H54 (cell line): ENCODE measurements at places on chromosomes 6 and 20.
A peak's percentile ranks its signal among the peaks of the same experiment; 100 is the strongest.

GRCh38 chr6:25303254-25303653, 24.1 kb downstream of the CARMIL1 start:
- no peak for DNase-seq

- DNase-seq = no peak
Measured at GRCh38 chr6:85066266-85066665, 301.9 kb upstream of the TBX18 start.

DNA sequence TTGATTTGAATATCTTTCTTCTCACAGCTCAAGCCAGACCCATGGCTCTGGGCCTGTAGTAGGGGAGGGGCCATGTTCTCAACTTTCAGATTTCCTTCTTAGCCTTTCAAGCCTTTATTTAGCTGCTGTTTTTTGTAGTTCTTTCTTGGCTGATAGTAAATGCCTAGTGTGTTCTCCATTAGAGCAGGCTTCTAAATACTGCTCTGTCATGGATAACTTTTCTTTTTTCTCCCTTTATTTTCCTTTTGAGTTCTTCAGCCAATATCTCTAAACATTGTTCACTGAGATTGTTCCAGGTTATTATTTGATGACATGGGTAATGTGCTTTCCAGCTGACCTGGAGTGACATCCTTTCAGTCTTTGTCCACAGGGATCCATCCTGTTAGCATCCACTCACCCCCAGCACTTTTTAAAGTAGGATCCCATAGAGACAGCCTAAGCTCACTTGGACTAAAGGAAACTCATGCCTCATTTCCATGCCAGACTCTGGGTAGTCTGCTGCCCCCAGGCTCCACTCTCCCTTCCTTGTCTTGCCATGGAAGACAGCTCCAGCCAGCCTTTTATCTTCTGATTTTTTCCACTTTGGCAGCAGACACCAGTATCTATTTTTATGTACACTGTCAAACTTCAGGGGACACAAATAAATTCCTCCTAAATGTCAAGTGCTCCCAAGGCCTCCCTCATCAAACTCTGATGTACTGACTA, 645.6 kb downstream of the RNF144B start:
- no peak for DNase-seq

GRCh38 chr20:7274870-7275269, 507.4 kb downstream of the BMP2 start:
- DNase-seq = no peak

GRCh38 chr6:105272786-105273185, 93.0 kb upstream of the POPDC3 start:
- no peak for DNase-seq

DNA sequence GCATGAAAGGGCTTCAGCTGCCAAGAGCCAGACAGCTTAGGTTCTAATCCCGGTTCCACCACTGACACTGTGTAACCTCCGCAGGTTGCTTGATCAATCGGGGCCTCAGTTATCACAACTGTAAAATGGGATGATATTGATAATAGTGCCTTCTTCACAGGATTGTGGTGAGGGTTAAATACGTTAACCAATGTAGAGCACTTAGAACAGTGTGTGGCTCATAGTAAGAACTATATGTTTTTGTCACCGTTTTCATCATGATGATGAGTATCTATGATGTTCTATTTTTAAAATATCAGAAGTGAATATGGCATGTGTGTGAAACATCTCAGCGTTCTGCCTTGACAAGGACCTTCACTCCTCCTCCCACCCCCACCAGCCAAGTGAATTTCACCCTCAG, 10.3 kb upstream of the MAPK13 start:
- no peak for DNase-seq

DNA sequence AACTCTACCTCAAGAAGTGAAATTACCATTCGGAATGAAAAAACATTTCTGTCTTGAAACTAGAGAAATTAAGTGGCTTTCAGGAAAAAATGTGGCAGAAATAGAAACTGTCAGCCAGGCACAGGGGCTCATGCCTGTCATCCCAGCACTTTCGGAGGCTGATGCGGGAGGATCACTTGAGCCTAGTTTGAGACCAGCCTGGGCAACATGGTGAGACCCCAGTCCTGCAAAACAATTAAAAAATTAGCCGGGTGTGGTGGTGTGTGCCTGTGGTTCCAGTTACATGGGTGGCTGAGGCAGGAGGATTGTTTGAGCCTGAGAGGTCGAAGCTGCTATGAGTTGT, 7.1 kb upstream of the TMEM181 start:
- DNase-seq = no peak

DNA sequence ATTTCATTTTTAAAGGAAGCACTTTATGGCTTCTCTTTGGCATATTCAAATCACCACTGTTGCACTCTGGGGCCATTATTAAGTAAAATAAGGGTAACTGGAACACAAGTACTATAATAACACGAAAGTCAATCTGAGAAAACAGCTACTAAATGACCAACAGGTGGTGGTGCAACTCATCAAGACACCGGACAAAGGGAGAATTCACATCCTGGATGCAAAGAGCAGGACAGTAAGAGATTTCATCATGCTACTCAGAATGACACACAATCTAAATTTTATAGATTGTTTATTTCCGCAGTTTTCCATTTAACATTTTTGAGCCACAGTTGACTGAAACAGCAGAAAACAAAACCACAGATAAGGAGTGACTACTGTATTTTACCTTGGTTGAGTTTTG, 27.6 kb upstream of the LY86 start:
- no peak for DNase-seq

DNA sequence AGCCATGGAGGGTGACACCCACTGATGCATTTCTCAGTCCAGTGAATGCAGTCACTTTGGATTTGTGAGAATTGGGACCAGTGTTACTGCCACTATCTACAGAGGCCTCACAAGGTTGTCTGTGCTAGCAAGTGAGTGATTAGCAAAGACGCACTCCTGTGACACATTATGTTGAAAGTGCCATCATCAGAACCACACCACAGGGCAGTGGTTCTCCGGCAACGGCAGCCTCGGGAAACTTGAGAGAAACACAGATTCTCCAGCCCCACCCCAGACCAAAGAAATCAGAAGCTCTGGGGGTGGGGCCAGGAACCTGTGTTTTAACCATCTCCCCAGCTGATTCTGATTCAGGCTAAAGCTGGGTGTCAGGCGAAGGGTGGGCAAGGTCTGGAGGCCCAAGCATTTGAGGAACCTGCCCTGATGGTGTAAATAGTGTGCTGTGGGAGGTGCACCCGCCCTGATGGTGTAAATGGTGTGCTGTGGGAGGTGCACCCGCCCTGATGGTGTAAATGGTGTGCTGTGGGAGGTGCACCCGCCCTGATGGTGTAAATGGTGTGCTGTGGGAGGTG, 39.9 kb downstream of the TMEM242 start:
- no peak for DNase-seq

GRCh38 chr6:44957156-44957555, 371.0 kb upstream of the RUNX2 start:
- no peak for DNase-seq

- peak; percentile 62 for DNase-seq
Measured at GRCh38 chr6:43851204-43851865, 81.3 kb downstream of the VEGFA start.

DNA sequence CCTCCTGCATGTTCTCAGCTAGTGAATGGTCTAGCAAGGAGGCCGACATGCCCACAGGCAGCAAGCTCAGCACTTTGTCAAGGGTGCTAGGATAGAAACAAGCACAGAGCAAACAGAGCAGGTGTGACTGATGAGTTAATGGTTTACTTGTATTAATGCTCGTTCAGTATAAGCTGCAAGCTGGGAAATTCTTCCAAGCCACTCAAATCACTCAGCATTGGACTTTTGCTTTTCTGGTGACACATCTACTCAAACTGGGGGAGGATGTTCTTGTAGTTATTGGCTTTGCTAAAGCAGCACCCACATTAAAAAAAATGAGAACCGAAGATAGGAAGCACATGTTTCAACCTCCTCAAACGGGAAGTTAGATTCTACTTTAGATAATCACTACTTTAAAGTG, 43.1 kb upstream of the NEDD9 start:
- DNase-seq = no peak

GRCh38 chr6:70310063-70310694, 7.3 kb upstream of the COL9A1 start:
- DNase-seq = no peak

DNA sequence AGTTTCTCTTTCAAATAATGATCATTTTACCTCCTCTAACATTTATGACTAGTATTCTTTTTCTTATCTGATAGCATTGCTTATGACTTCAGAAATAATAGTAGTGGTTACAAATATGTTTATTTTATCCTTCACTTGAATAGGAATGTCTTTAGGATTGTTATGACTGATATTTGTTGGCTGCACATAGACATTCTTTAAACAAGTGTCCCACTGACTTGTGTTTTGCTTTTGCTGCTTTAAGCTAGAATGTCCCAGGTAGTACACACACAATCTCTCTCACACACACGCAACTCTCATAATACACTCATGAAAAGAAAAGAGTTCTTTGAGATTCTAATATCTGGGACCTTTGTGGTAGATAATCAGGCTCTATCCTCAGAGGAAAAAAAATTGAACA, 21.6 kb downstream of the KIAA1586 start:
- DNase-seq = no peak

DNA sequence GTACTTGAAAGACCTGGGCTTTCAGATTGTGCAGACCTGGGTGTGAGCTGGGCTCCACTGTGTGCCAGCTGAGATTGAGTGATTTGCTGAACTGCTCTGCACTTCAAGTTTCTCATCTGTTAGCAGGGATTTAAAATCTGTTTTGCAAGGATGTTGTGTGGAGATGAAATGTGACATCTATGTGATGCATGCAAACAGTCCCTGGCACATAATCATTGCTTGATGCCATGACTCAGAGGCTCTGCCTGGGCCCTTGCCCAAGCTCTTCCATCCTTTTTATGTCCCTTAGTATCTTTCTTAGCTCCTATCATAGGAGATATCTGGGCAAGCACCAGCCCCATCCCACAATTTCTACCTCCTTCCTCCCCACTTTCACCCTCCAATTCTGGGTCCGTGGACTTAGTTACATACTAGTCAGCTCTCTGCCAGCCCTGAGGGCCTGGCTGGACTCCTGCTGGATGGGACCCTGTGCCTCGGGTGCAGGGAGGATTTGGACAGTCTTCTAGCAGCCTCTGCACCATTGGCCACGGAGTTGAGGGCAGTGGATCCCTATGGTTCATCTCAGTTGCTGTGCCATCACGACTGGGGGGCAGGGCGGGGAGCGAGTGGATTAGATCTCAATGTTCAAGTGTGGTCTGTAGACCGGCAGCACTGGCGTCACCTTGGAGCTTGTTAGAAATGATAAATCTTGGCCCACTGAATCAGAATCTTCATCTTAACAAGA, 103.6 kb downstream of the MAP3K7 start:
- no peak for DNase-seq

- no peak for DNase-seq
Measured at GRCh38 chr20:46551522-46552381, 1.3 kb upstream of the OCSTAMP start.

DNA sequence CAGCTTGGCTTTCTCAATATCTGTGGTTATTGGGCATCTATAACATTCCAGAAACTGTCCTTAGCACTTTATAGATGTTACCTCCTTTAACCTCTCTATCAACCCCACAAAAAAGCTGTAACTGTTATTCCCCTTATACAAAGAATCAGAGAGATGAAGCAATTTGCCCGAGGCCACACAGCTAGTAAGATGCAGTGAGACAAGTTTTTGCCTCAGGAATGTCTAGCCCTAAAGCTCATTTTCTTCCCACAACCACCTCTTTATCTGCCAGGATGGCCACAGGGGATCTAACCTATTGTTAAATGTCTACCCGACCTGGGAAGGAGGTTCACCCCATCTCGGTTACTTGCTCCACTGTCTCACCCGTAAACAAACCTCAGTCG, 31.9 kb upstream of the TCP11 start:
- DNase-seq = no peak

- DNase-seq = no peak
Measured at GRCh38 chr6:79543886-79544285, 6.7 kb upstream of the LCA5 start.

DNA sequence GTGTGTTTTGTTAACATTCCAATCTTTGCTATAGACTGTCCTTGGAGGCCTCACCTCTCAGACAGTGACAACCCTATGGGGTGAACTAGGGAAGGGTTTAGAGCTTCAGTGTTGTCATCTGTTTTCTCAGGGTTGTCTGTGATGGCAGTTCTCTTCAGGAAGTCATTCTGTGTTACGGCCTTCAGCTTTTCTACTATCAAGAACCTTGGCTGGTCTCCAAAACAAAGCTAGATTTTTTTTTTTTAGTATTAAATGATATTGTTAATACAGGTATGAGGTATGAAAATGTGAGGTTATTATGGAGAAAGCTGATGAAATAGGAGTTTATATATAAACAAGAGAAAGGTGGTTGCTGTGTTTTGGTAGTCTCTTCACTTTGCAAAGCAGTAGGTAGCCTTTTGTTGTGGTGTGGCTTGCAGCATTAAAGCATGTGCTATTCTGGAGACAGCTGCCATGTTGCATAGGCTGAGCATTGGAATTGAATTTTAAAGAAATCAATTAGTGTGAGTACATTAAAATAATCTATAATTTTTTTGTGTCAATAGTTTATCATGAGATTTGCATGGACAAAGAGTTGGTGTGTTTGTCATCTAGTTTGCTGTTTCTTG, 162.6 kb downstream of the CARMIL1 start:
- DNase-seq = no peak

GRCh38 chr20:10551732-10552724, 116.9 kb downstream of the SLX4IP start:
- no peak for DNase-seq

GRCh38 chr20:43840382-43841070, 74.1 kb upstream of the TOX2 start:
- DNase-seq = no peak

DNA sequence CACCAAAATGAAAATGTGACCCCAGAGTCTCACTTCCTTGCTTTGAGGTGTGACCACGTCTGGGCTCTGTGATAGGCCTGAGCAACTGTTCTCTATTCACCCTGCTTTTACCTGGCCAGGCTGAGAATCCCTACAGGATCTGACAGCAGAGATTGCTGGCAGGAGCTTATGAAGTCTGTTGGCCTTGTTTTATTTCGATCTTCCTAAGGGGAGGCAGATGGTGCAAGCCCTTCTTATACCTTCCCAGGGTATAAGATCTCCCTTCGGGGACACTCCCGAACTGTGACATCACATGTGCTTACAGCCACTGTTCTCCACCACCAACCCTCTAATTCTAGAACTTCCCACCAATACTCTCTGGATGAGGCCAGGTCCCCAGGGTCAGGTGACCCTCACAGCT, 26.8 kb downstream of the MYT1 start:
- no peak for DNase-seq

- DNase-seq = no peak
Measured at GRCh38 chr20:62878244-62879038, 16.8 kb upstream of the TCFL5 start.

DNA sequence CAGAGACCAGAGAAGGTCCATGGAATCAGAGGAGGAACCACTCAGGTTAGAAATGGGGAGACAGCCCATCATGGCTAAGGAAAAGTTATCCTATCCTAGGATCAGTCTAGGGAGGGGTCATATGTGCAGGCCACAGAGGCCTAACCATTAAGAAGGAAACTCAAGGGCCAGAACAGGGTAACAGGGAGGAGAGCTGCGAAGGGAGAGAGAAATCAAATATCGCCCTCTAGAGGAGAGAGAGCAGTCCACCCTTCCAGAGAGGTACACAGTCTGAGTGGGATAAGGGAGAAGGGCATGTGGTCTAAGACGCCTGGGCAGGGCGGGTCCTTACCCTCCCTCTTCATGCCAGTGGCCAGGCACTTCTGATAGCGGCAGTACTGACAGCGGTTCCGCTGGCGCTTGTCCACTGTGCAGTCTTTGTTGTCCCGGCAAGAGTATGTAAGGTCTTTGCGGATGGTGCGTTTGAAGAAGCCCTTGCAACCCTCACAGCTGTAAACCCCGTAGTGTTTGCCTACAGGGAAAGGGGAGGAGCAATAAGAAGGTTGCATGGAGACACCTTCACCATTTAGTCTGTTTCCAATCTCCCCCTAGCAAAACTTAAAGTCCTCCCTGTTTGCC, 2.9 kb downstream of the RXRB start:
- peak; percentile 81 for DNase-seq
